Type B pancreatic cell (in vitro differentiated cells): ENCODE measurements at places on chromosomes 3 and 15. TPM values are rescaled to one million over a fixed set of nuclear protein-coding genes. Genes with fewer than 3 reads are reported as not detected.

ATG3 gene
- 32.5 and 35.3 TPM in 2 replicates for total RNA-seq

EPB42 gene
- total RNA-seq = not detected in 2 replicates

KATNBL1 gene
- 51.8 and 63.9 TPM in 2 replicates for total RNA-seq

GRCh38 chr3:152706991-152707713, 127.8 kb upstream of the P2RY1 start:
- DNase-seq = no peak

DNA sequence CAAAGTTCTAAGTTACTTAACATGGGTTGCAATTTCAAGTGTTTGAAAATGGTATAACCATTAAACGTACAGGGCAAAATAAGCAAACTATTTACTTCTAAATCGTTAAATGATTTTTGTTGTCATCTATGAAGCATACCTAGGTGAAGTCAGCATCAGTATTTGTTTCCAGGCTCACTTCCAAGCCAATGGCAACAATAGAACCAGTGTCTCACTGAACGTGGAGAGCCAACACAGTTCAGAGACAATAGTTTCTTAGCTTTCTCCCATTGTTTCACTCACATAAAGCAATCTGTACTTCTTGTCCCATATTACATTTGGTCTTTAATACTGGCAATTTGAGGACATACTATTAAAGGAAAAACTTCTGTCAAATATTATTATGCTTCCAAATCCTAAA, 397.2 kb downstream of the MECOM start:
- no peak for DNase-seq

DNA sequence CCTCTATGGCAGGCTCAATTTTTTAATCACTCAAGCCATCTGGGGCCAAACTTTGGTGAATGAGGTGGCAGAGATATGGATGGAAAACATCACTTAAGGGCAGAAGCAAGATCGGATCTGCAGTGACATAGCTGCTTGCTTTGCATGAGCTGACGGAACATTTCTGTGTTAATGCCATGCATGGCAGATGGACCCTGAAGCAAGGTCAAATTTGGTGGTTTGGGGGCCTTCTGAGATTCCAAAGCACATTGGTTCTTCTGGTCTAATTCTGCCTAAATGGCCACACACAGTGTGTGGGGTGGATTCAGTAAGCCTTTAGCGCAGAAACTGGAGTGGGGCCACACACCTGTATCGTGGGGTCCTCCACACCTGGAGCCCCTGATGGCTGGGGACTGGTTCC, 38.3 kb upstream of the BCL2L10 start:
- DNase-seq = no peak

- no peak for DNase-seq
Observed at GRCh38 chr3:195543500-195544229, 540 bp upstream of the PPP1R2 start.

GRCh38 chr3:34351882-34352777, 553.7 kb downstream of the PDCD6IP start:
- DNase-seq = no peak

DNA sequence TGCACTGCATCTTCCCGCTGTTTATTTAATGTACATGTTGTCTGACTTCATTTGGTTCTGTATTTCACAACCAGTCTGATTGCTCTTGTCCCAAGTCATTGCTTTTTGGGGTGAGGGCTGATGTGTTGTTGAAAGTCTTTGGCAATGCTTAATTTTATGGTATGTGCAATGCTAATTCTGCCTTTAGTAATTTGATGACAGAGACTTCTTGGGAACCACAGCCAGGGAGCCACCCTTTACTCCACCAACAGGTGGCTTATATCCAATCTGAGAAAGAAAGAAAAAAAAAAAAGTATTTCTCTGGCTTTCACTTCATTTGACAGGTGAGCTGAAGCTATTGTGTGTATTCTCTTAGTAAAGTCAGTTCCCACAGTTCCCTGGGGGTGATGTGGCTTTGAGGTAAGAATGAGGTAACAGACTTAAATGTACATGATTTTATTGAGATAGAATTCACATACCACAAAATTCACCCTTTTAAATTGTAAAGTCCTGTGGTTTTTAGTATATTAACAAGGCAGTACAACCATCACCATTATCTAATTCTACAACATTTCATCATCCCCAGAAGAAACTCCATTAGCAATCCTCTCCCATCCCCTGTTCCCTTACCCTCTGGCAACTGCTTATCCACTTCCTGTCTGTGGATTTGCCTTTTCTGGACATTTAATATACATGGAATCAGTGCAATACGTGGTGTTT, 97.3 kb downstream of the SLCO3A1 start:
- no peak for DNase-seq

DNA sequence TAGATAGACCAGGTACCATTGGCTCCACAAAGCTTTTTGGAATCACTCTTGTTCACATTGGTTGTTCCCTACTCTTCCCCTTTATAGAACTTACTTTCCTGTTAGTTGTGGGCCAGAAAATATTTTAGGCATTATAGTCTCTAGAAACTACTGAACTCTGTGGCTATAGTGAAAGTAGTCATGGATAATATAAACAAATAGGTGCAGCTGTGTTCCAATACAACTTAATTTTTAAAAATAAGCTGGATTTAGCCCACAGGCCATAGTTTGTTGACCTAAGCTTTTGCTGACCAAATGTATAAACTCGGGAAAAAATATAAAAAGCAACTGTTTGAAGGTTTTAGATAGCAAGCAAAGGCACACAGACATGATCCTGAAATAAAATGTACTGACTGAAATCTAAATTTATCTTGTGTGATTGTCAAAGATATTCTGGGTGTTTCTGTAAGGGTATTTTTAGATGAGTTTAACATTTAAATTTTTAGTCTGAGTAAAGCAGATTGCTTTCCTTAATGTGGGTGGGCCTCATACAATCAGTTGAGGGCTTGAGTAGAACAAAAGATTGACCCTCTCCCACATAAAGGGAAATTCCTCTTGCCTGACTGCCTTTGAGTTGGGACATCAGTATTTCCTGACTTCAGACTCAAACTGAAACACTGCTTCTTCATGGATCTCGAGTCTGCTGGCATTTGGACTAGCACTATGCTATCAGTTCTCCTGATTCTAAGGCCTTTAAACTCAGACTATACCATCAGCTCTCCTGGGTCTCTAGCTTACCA, 13.2 kb downstream of the IQCB1 start:
- DNase-seq = no peak

DNA sequence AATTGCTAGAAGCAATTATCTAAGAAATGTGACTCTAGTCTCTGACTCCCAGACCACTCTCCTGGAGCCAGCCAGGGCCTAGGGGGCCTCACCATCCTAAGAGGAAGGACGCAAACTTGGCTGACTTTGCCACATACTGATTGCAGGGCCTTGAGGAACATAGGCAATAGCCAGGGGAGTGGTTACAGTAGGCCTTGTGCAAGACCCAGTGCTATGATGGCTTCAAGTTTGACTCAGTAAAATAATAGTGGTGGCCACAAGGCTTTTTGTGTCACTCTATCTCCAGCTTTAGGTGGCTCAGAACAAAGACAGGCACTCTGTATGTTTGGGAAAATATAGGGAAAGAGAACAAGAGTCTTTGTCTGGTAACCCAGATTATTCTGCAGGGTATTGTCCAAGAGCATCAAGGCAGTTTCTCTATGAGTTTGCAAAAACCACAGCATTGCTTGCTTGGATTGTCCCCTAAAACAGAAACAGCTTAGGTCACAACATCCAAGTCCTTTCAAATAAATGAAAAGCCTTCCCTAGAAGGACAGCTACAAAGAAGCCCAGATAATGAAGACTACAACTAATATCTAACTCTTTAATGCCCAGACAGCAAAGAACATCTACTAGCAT, 631.5 kb downstream of the PYDC2 start:
- DNase-seq = no peak

- peak; percentile 55 for DNase-seq
Observed at GRCh38 chr3:83034806-83035703, 1273.6 kb upstream of the GBE1 start.

DNA sequence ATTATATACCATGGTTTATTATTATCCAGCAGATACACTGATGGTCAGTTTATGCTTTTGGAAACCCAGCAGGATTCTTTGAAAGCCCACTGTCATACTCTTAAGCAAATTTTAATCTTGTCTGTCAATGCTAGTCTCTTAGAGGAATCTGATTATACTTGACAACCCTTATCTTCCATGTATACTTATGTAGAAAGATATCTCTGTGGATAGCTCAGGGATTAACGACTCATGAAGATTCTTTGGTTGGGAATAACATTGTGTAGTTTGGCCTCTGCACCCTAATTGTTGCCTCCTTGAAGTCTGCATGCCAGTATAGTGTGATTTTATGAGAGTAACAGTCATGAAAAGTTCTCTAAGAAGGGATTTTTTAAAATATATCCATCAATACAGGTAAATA, 33.0 kb downstream of the FILIP1L start:
- no peak for DNase-seq

DNA sequence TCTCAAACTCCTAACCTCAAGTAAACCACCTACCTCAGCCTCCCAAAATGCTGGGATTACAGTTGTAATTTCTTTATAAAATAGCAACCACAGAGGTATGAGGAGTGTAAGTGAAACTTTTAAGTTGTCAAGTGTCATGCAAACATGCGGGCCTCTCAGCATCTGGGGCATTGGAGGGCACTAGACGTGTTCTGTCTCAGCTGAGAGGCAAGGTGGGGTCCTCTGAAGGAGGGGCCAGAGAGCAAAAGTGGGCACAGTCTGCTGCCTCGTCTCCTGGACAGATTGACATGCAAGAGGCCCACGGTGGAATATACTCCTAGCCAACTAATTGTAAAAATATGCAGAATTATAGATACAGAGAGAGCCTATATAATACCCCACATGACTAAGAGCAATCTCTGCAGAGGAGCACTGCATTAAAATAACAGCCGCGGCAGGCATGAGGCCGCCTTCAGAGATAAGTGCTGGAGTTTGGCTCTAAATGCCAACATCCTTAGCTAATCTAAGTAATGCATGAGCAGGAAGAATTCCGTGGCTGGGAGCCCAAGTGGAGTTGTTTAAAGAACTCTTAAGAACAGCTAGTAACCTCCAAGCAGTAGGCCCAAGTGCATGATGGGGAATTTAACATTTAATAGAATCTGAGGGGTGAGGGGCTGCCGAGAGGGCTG, 87.8 kb upstream of the RNU6-1 start:
- DNase-seq = no peak

DNA sequence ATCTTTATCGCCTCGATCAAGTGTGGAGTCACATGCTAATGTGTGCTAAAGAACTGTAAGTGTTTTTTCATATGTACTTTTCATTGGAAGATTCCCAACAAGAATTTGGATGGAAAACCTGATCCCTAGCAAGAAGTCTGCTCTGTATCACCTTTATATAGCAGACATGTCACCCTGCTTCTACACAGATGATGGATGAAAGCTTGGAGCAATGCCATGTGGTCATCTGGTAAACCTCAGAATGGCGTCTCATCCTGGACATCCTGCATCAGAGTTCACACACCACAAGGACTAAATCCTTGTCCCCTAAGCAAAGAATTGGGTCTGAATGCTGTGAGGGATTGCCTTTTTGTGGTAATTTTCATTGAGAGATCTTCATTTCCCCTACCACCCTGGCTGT, 42.1 kb upstream of the CTDSPL start:
- no peak for DNase-seq

- no peak for DNase-seq
Observed at GRCh38 chr3:109373933-109374332, 36.6 kb upstream of the DPPA4 start.

DNA sequence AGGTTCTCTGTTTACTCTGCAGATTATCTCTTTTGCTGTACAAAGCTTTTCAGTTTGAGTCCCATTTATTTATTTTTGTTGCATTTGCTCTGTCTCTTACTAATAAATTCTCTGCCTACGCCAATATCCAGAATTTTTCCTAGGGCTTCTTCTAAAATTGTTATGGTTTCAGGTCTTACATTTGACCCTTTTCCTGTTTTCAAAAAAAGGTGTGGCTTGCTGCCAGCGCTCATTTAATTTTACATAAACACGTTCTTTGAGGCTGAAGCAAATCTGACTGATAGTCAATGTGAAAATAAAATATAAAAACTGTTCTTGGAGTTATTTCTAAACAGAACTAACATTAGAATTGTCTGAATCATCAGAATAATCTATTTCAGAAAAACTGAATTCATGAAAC, 32.1 kb downstream of the DCBLD2 start:
- DNase-seq = no peak
